ENCODE measurements at places on chromosomes 1 and 21.

GRCh38 chr1:101723415-101723814, 273.3 kb downstream of the OLFM3 start:
- DNase-seq = no peak

- no peak for DNase-seq
Observed at GRCh38 chr1:114509596-114510273, 1.3 kb downstream of the TRIM33 start.

DNA sequence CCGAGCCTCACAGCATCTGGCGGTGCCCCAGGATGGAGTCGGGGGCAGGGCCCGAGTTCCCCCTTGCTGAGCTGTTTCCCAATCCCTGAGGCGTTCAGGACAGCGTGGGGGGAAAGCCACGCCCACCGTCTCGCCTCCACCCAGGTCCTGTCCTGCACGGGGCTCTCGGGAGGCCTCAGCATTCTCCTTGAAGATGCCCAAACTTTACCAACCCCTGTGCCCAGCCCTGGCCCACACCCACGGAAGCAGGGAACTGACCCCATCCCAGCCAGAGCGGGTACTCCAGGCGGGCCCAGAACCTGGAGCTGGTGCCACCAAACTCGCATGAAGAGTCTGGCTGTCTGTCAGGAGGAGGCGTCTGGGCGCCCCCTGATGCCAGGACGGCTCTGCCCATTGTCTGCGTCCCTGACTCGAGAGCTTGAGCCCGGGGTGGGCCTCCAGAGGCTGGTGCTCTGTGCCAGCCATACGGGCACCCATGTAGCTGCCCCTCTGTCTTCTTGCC, 35.3 kb upstream of the POFUT2 start:
- DNase-seq = no peak

GRCh38 chr1:38670544-38671122, 188.9 kb downstream of the RRAGC start:
- DNase-seq = no peak

DNA sequence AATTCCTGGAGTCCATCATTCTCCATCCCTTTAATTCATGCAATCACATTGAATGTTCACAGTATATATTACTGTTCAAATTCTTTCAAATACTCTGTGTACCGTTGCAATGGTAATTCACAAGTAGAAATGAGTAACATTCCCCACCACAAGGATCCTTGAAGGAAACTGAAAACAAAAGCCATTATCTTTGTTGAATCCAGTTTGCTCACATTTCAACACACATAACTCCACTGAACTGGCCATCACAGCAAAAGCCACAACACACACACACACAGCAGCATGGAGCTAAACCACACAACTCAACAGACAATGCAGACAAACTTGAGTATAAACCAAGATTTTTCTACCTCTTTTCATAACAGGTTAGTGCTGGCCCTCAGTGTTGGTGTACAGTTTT, 188.3 kb upstream of the GREM2 start:
- DNase-seq = no peak

DNA sequence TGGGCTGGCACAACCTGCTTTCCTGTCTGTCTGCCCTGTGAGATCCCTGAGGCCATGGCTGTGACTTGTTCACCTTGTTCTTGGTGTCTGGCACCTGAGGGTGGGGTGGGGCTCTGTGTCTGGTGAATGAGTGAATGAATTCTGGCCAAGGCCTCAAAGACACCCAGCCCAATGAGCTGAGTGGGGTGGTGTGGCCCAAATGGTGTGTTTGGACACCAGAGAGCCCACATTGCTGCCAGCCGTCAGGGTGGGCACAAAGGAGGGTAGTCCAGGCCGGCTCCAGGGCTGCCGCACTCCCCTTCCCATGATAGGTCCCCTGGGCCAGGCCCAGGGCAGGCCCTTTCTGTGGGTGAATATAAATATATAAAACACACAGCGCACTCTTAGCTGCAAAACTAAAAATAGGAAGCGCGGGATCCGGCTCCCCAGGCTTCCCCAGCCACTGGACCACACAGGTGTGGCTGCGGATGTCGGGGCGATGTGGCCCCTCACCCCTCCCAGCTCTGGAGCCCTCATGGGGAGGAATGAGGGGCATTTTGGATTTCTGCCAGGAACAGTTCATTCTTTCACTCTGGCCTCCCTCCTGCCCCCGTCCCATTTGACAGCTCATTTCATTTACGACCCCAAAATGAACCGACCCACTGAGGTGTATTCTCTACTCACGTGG, 33.3 kb downstream of the RUNX3 start:
- DNase-seq = no peak

GRCh38 chr1:242008826-242009495, 10.1 kb upstream of the MAP1LC3C start:
- no peak for DNase-seq

DNA sequence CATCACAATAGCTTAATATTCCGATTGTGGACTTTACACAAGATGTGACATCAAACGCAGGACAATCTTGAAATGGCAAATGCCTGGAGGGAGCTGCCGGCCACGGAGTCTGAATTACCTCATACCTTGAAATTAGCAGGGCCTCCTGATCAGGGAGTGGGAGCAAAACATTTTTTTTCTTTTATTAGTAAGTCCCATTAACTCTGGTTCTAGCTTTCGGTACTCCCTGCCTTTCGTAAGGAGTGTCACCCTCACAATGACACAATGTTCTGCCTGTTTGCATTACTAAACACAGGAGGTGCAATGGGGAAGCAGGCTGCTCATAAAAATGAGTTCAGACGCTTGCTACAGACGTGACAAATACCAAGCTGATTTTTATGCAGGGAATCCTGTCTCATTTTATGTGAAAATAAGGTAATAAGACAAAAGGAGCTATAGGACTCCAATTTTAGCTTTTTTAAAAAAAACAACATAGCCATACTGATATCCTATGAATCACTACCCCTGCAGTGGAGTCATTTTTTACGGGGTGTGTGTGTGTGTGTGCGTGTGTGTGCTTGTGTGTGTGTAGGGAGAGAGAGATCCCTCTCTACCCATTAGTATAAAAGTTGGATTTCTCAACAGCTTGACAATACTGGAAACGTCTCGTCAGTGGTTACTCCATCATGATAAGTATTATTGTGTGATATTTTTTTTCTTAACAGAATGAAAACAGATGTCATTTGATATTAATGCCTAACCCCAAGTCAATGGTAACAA, 205.1 kb upstream of the RUNX1 start:
- DNase-seq = no peak

GRCh38 chr1:224082146-224082545, 31.8 kb upstream of the FBXO28 start:
- no peak for DNase-seq

- DNase-seq = no peak
Observed at GRCh38 chr1:32180186-32181060, 948 bp downstream of the TXLNA start.

GRCh38 chr1:202291961-202292712, 49.6 kb downstream of the UBE2T start:
- no peak for DNase-seq

GRCh38 chr1:158819461-158820443, 11.4 kb upstream of the MNDA start:
- no peak for DNase-seq

GRCh38 chr1:154742606-154743005, 127.5 kb downstream of the KCNN3 start:
- DNase-seq = no peak

DNA sequence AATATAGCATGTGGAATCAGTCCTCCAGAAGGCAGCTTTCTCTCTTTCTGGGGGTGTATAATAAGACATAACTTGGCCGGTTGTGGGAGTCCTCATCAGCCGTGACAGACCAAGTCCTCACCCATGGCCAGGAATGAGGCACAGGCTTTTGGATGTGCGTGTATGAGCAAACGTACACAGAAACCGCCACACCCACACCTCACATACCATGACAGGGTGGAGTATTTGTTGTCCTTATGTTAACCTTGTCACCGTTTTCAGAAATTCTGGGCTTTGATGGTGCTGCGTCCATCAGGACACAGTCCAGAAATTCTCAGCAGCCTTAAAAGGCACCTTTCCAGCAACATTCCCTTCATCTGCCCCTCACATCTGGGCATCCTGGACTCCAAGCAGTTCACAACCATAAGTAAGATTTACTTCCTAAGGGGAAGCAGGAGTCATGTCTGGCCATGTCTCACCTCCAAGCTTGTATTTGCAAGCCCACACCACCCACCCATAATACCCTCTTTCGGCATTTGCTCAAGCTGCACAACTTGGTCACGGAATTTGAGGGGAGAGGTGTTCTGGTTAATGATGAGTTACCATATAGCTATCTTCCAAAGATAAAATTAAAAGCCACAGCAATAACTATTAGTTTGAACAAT, 12.4 kb downstream of the C1orf116 start:
- no peak for DNase-seq

DNA sequence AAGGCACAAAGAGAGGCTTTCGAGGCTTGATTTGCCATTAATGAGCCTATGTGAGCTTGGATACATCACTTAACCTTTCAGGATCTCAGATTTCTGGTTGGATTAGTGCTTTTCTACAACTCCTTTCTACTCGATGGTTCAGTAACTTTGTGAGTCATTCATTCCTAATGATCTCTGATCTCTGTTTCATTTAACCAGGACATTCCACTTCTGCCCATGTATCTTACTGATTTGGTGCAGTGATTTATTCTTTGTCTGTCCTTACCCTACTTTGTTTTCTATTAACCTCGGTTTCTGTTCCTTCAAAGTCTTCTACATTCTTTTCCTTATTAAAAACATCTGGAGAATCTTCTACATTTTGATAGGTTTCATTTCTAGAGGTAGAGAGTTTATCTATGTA, 94.6 kb upstream of the ZBTB18 start:
- DNase-seq = no peak

- DNase-seq = no peak
Observed at GRCh38 chr1:65055747-65056146, 89.4 kb upstream of the JAK1 start.

DNA sequence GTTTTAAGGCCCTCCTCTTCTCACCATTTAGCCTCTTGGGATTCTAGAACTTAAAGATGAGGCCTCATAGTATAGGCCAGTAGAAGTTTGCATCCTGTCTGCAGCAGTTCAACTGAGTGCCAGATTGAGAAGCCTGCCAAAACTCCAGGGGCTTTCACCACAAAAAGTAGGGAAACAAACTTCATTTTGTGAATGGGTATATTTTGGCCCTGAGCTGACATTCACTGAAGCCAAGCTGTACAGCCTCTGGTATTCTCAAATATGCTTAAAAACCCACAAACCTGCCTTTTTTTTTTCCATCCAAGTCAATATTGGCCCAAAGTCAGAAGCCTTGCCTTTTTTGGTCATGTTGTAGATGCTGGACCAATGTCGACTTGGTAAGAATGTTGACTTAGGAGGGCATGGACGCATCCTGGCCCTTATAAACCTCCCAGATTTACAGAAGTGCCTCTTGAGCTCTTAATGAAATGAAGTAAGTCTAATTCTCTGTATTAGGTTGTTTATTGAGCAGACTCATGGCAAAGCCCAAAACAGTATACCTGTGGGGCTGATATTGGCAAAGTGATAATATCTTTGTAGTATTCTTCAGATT, 337.5 kb downstream of the CHRM3 start:
- no peak for DNase-seq

- DNase-seq = no peak
Observed at GRCh38 chr21:28016571-28016970, 976.1 kb downstream of the LTN1 start.

DNA sequence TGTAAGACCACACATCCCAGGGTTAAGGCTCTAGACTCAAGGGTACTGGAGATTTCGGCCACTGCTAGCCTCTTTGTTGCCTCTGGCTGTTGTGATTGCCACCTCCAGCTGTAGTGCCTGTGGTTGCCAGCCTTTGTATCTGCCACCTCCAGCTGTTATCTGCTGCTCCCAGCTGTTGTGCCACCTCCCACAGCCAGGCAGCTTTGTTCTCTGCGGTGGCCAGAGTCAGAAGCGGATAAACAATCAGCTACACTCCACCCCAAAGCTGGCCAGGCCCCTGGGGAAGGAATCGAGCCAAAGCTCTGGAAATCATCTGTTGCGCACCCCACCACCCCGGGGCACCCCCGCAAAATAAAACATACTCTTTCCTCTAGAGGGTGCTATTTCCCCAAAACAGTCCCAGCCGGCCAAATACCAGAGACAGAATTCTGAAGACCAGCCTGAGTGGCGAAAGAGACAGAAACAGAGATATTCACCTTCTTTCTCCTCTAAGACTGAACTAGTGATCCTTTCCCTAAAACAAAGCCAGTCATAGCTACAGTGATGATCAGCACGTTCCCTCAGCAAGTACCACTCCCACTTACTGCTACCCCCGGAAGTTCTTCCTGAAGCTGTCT, 14.8 kb upstream of the PIGM start:
- no peak for DNase-seq

GRCh38 chr21:24200052-24200451, 1407.2 kb downstream of the MRPL39 start:
- no peak for DNase-seq

GRCh38 chr21:45510466-45510955, 31.7 kb downstream of the SLC19A1 start:
- no peak for DNase-seq

DNA sequence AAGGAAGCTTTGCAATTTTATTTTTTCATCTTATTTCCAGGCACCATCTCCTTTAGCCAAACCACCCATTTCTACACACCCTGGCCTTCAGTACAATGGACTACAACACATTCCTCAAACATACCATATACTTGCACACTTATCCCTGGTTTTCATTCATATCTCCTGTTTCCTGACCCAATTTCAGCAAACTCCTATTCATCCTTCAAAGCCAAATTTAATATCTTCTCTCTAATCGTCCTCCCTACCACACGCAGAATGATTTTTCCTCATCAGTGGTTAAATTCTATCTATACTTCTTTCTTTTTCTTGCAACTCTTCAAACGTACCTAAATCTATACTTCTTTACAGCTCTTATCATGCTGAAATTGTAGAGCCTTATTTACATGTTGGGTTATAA, 2.9 kb downstream of the DENND2C start:
- DNase-seq = no peak

Measured in activated CD4-positive, CD25-positive, alpha-beta regulatory T cell (primary cell).